Osteocyte (in vitro differentiated cells): ENCODE measurements at places on chromosomes 7 and 10. TPM values are rescaled to one million over a fixed set of nuclear protein-coding genes. Genes with fewer than 3 reads are reported as not detected.

- no peaks in the 10 kb centered on the region for H3K27me3 ChIP-seq
- DNase-seq: no peak
- H3K4me1 ChIP-seq: no peaks in the 10 kb centered on the region
- no peak overlapping the region for H3K4me3 ChIP-seq
These were observed 220.7 kb downstream of the ADK start for GRCh38 chr10:74371696-74372095.

- no peak for DNase-seq
- H3K27ac ChIP-seq: no peak overlapping the region
- H3K4me3 ChIP-seq: no peak overlapping the region
These were observed 76.7 kb downstream of the SKAP2 start for GRCh38 chr7:26787701-26788100.

The SUPV3L1 gene
- total RNA-seq: 27.3 and 30.5 TPM in 2 replicates

The HOXA13 gene
- total RNA-seq: not detected in 2 replicates

DNA sequence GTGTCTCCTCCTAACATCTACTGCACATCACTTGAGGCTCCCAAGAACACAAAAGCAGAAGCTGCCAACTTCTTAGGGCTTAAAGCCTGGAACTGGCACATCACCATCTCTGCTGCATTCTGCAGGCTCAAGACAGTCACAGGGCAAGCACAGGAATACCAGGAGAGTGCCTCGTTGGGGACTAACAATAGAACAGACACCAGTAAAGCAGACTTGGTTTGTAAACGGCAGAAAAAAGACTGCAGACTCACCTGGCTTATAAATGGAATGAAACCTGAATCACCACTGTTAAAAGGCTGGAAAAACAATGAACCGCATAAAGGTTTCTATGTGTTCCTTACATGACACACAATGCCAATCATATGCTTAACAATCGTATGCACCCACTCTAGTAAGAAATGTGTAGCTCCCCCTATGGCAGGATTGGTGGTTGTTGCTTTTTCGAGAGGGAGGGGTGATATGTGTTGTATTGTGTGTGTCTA, 12.8 kb downstream of the RHEB start:
- H3K27ac ChIP-seq: peak overlapping the region; percentile 60
- DNase-seq: no peak
- no peak overlapping the region for H3K4me3 ChIP-seq
- peaks cover 43% of the 10 kb centered on the region for H3K4me1 ChIP-seq
- no peaks in the 10 kb centered on the region for H3K36me3 ChIP-seq

The HYAL4 gene
- total RNA-seq: not detected in 2 replicates

DNA sequence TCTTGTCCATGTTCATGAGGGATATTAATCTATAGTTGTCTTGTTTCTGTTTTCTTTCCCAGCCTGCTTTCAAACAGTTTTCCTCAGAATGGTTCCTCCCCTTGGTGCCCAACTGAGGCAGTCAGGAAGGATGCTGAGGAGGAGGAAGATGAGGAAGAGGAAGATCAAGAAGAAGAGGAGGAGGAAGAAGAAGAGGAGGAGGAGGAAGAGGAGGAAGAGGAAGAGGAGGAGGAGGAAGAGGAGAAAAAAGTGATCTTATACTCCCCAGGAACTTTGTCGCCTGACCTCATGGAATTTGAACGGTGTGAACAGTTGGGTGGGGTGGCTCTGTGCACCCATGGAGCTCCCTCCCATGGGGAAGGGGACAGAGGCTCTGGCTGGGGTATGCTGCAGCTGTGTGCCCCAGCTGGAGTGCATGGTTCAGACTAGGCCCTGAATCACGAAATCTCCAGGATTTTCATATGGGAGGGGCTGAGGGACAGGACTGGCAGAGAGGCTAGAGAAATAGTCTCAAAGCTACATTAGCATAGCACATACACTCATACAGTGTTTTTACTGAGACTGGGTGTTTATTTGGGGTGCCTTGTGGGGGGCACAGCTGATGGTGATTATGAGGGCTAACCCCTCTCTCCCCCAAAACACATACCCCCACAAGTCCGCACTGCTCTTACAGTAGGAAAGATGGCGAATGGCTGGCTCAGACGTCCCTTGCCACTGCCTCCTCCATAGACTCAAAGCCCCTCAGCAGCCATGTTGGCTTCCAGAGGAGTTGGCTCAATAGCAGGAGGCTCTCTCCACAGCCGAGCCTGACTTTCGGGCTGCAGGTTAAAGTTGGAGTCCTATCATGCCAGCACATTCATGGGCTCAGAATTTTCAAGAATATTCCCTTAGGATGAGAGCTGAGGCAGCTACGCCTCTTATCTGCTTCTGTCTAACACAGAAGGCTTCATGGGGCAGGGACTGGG, 11.9 kb downstream of the STRA8 start:
- no peaks in the 10 kb centered on the region for H3K36me3 ChIP-seq
- H3K4me3 ChIP-seq: no peak overlapping the region
- H3K4me1 ChIP-seq: no peaks in the 10 kb centered on the region
- peak; percentile 44 for DNase-seq
- peaks cover 33% of the 10 kb centered on the region for H3K27me3 ChIP-seq
- H3K27ac ChIP-seq: no peak overlapping the region

The WDFY4 gene
- total RNA-seq: not detected in 2 replicates

DNA sequence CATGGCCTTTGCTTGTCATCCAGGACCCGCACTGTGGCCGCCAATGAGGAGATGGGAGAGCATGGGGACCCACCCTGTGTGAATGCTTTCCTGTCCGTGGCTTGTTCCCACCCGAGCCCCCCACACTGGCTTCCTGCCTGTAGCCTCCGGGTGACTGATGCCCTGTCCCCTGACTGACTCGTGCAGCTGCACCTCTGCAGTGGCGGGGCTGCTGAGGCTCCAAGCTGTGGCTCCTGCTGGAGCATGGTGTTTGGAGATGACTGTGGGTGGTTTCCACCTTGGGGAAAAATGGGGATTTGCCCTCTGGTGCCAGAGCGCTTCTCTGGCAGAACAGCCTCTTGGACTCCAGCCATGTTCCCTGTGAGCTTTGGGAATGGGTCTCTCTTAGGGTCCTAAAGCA, 2.1 kb downstream of the CAMK1D start:
- H3K4me1 ChIP-seq: peaks cover 26% of the 10 kb centered on the region
- H3K27ac ChIP-seq: no peak overlapping the region
- peaks cover 1% of the 10 kb centered on the region for H3K36me3 ChIP-seq
- no peaks in the 10 kb centered on the region for H3K27me3 ChIP-seq
- H3K4me3 ChIP-seq: peak overlapping the region; percentile 97

The GDF2 gene
- total RNA-seq: not detected in 2 replicates

DNA sequence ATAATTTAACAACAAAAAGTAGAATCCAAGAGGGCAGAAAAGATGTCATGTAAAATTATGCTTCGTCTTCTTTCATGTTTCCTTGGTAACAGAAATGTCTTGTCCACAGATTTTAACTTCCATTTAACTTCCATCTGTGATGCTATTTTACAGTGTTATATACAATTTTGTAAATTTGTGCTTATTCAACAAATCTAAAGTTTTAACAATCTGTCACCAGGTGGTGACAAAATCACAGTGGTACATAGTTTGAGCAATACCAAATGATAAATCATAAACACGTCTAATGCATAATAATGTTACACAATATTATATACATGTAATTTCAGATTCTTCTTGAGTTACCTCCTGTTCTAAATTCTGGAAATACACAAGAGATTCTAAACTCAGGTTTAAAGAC, 784.4 kb upstream of the CELF2 start:
- no peak overlapping the region for H3K4me3 ChIP-seq
- H3K36me3 ChIP-seq: no peaks in the 10 kb centered on the region
- peaks cover 14% of the 10 kb centered on the region for H3K4me1 ChIP-seq
- DNase-seq: no peak
- H3K27ac ChIP-seq: no peak overlapping the region
- no peaks in the 10 kb centered on the region for H3K27me3 ChIP-seq

DNA sequence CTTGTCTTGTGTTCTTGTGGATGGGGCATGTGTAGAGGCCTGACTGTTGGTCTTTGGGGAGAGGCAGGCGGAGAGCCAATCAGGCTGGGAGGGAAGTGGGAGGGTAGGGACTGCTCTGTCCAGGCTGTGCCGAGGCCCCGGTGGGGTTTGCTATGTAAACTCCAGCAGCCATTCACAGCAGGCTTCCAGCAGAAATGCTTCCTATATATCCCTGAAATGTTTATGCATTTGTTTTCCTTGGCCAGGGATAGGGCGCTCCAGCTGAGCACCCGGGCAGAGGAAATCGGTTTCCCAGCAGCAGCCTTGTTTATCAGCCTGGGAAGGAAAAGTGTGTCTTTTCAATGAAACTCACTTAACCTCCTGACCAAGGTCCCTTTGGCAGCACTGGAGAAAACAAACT, 18.3 kb upstream of the AQP1 start:
- H3K4me3 ChIP-seq: no peak overlapping the region
- peak; percentile 88 for DNase-seq
- peaks cover 40% of the 10 kb centered on the region for H3K4me1 ChIP-seq
- H3K27me3 ChIP-seq: peaks cover 39% of the 10 kb centered on the region
- peak overlapping the region; percentile 90 for H3K27ac ChIP-seq

The PIP4K2A gene
- total RNA-seq: 41.1 and 52.7 TPM in 2 replicates

The SYNPO2L gene
- total RNA-seq: not detected in 2 replicates

The OPN4 gene
- not detected in 2 replicates for total RNA-seq

DNA sequence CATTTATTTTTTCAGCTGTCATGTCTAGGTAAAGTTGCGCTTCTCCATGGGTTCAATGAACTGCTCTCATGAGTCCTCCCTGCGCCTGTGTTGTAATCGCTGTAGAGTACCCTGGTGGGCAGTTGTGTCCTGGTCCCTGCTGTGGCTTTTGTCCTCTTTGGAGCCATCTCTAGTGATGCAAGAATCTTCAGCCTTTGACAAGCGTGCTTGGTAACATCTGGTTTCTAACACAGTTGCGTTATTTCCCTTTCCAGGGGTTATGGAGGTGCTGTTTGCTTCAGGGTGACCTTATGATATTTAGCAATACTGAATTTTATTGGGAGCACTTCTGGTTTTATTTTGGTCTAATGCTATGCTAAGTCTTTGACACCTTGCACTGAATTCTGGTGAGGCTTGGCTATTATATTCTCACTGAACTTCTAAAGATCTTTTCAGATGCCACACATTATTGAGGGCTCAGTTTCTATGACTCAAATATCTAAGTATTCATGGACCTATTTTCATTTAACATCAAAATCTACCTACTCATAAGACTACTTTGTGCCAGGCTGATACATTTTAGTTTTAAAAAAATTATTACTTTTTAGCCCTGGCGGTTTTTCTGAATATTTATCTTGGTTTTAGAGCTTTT, 88.6 kb downstream of the FANK1 start:
- H3K36me3 ChIP-seq: no peaks in the 10 kb centered on the region
- H3K27ac ChIP-seq: no peak overlapping the region
- H3K4me3 ChIP-seq: no peak overlapping the region
- DNase-seq: no peak

DNA sequence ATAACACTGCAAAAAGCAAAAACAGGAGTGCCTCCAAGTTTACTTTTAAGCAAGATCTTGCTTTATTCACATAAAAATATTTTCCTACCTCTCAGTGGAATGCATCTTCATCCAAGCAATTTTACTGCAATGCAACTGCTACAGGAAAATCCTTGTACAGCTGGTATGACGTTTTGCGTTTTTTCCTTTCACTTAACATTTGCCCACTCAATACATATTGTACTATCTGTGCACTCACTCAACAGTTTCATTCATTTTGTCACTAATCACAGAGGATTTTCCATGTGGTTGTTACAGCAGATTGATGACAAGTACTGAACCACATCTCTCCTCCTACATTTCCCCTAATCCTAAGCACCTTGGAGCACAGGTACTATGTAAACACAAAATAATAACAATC, 222.0 kb upstream of the IMMP2L start:
- no peak overlapping the region for H3K4me3 ChIP-seq
- no peak overlapping the region for H3K27ac ChIP-seq
- no peaks in the 10 kb centered on the region for H3K27me3 ChIP-seq
- H3K4me1 ChIP-seq: no peaks in the 10 kb centered on the region
- H3K36me3 ChIP-seq: peaks cover 51% of the 10 kb centered on the region

The WDR86 gene
- 0.39 TPM in 1 of 2 replicates, not detected in the other for total RNA-seq

- peaks cover 6% of the 10 kb centered on the region for H3K4me1 ChIP-seq
- no peak overlapping the region for H3K27ac ChIP-seq
- H3K27me3 ChIP-seq: no peaks in the 10 kb centered on the region
- H3K36me3 ChIP-seq: peaks cover 11% of the 10 kb centered on the region
- H3K4me3 ChIP-seq: no peak overlapping the region
- DNase-seq: no peak
These were observed 36.8 kb downstream of the NACAD start for GRCh38 chr7:45052011-45052410.

The DMBT1 gene
- 0.08 TPM in 2 replicates for total RNA-seq

- no peaks in the 10 kb centered on the region for H3K36me3 ChIP-seq
- no peak for DNase-seq
- no peaks in the 10 kb centered on the region for H3K27me3 ChIP-seq
- H3K27ac ChIP-seq: peak overlapping the region; percentile 83
These were observed 123.7 kb downstream of the IMMP2L start for GRCh38 chr7:111438369-111439289.

The FAM20C gene
- 132 and 143 TPM in 2 replicates for total RNA-seq

DNA sequence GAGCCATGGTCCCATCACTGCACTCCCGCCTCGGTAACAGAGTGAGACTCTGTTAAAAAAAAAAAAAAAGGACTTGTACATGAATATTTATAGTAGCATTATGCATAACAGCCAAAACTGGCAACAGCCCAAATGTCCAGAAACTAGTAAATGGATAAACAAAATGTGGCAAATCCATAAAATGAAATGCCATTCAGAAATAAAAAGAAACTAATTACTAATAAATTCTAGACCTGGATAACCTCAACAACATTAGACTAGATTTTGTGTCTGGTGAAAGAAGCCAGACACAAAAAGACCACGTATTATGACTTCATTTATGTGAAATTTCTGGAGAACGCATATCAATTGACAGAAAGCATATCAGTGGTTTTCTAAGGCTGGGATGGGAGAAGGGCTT, 74.5 kb downstream of the HPSE2 start:
- no peaks in the 10 kb centered on the region for H3K4me1 ChIP-seq
- H3K27ac ChIP-seq: no peak overlapping the region
- no peaks in the 10 kb centered on the region for H3K27me3 ChIP-seq
- H3K4me3 ChIP-seq: no peak overlapping the region
- no peaks in the 10 kb centered on the region for H3K36me3 ChIP-seq

GRCh38 chr7:27097686-27098577, 2.1 kb upstream of the HOXA1 start:
- H3K4me3 ChIP-seq: peak overlapping the region; percentile 40
- no peak overlapping the region for H3K27ac ChIP-seq
- H3K4me1 ChIP-seq: peaks cover 21% of the 10 kb centered on the region
- H3K36me3 ChIP-seq: peaks cover 2% of the 10 kb centered on the region

GRCh38 chr7:45118889-45119331, 7.4 kb upstream of the TBRG4 start:
- no peak overlapping the region for H3K4me3 ChIP-seq
- H3K36me3 ChIP-seq: no peaks in the 10 kb centered on the region
- H3K4me1 ChIP-seq: no peaks in the 10 kb centered on the region
- DNase-seq: no peak

- H3K4me3 ChIP-seq: no peak overlapping the region
- H3K36me3 ChIP-seq: peaks cover 6% of the 10 kb centered on the region
- H3K27ac ChIP-seq: no peak overlapping the region
These were observed 26.2 kb downstream of the CUX1 start for GRCh38 chr7:101843293-101844271.

- no peak overlapping the region for H3K27ac ChIP-seq
- H3K36me3 ChIP-seq: peaks cover 12% of the 10 kb centered on the region
- H3K4me3 ChIP-seq: no peak overlapping the region
- H3K27me3 ChIP-seq: no peaks in the 10 kb centered on the region
These were observed 243.5 kb downstream of the ADK start for GRCh38 chr10:74394416-74394969.
